ENCODE measurements at places on chromosomes 4 and X.

DNA sequence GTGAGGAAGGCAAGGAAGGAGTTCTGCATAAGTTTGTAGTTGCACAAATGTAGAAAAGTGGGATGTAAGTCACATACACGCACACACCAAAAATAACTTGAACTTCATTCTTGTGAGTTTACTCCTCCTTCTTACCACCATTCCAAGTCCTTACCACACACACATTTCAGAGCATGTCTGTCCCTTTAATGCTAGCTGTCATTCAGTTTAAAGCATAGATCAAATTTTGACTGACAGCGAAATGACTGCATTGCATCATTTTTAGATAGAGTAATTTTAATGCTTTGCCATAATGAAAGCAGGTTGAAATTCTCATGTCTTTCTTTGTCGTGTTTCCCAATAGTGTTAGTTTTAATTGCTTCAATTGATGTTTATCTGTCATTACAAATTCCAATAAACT, 629.6 kb upstream of the HTR2C start:
- DNase-seq: no peak

- DNase-seq: no peak
Observed at GRCh38 chrX:153886915-153887314, 942 bp upstream of the L1CAM start.

- DNase-seq: no peak
Observed at GRCh38 chr4:182642831-182643230, 274.4 kb downstream of the DCTD start.

DNA sequence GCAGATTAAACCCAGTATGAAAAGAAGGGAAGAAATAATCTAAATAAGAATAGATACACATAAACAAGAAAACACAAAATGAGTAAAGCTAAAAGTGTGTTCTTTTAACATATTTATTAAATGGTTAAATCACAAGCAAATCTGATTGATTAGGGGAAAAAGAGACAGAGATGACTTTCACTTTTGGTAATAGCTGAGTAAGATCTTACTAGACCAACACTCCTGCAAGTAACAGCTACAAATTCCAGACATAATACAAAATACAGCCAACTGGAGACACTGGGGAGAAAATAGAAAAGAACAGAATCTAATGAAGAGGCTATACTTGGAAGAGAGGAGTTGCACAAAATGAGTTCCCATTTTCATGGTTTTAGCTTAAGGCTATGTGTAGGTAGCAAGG, 33.5 kb downstream of the OR13H1 start:
- no peak for DNase-seq

GRCh38 chr4:85905761-85906160, 430.8 kb downstream of the ARHGAP24 start:
- no peak for DNase-seq

DNA sequence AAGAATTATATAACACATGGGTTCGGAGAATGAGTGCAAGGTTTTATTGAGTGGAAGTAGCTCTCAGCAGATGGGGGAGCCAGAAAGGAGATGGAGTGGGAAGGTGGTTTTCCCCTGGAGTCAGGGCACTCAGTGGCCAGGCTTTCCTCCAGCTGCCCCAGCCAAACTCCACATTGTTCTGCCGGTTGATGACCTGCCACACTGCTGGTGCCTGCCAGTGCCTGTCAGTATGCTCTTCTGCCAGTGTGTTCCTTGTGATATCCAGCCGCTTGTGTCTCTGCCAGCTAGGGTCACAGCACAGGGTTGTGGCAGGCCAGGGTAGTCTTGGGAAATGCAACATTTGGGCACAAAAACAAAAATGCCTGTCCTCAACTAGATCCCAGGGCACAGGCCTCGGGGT, 604.8 kb upstream of the TECRL start:
- no peak for DNase-seq

DNA sequence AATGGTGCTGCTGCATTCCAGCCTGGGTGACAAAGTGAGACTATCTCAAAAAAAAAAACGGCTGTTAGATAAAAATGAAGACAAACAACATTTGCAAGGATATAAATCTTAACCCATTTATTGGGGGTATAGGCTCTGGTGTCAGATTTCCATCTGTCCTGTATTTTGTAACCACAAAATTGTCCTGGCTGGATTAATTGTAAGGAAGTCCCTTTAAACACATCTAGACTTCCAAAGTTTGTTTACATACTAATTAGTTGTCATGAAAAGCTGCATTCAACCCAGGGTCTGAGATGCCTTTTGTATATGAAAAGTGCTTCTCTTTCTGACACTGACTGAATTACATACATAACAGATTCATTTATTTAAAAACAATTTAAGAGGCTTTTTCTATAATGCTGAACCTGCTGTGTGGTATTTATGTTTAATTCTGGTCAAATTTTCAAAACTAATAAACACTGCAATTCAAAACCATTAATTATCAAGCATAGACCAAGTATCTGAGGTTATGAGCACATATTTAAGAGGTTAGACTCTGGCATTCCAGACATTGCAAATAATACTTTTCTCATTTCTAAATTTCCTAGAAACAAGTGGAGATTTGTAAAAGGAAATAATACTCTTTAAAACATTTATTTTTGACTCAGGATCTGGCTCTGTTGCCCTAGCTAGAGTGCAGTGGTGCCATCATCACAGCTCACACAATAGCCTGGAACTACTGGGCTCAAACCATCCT, 17.5 kb upstream of the UGDH start:
- no peak for DNase-seq

DNA sequence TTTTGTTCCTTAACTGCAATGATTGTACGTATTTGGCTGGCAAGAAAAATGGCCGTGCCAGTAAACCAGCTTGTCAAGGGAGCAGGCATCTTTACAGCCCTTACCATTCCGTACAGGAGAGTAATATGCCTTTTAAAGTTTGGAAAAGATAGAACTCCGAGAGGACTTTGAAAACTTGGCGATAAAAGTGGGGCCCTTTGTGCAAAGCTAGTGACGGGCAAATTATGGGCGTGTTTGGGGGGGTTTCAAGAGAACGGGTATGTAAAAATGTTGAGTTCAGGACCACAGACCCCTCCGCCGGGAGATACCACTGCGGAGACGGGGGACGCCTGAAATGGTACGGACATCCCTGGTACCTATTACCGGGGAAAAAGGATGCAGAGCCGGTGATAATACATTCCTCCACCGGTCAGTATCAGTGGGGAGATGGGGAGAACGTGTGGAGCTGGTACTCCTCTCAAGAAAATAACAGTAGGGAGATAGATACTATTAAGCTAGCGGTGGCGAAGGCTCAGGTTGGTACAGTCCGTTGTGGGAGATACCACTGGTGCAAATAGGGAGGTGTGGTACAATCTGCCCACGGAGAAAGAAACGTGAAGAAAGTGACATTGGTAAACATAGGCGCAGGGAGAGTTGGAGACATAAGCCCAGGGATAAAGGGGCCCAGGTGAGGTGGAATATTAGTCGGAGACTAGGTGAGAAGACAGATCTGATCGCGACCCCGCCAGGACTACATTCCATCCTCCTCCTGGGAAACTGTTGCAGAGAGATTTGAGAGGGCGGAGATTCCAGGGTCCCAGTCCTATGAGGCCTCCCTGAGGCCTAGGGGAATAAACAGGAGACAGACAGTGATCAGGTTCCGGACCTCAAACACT, 14.5 kb downstream of the SPACA5 start:
- peak; percentile 50 for DNase-seq

DNA sequence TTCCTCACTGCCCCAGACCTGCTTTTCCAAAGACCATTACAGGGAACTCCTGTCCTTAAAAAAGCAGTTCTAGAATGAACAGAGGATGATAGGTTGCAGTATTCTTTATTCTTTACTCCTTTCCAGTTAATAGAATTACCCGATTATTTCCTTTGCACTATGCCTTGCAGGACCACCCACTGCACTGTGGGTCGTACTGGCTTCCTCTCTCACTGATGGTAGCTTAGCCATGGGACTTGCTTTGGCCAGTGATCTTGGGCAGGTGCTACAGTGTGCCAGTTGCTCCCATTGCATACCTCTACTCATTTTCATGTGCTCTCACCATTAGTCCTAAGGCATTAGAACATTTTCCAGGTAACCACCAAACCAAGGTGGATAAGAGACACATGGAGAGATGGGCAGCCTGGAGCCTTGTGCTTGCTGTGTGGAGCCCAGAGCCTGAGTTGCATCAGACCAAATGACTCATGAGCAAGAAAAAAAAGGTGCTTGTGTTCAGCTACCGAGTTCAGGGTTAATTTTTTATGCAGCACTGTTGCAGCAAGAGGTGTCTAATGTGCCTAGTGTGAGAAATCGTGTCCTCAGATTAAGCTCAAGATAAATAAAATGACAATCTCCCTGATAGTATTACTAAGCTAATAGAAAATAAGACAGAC, 7.6 kb upstream of the UNC5C start:
- no peak for DNase-seq

GRCh38 chr4:33882246-33882990, 2361.9 kb downstream of the ARAP2 start:
- no peak for DNase-seq

DNA sequence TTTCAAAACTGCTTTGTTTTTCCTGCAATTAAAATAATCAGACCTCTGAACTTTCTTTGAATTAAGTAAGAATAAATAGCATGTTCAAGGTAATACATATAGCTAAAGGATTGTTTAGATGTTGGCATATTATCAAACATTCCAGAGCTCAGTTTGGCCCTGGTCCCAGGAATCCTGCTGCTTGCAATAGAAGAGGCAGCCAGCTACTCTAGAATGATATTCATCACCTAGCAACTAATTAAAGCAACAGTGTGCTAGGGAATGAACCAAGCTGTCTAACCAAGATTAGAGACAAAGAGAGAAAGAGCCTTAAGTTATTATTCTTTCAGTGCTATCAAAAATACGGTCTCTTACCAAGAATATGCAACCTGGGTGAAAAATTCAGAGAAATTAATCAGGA, 460.9 kb downstream of the GABRG1 start:
- no peak for DNase-seq

DNA sequence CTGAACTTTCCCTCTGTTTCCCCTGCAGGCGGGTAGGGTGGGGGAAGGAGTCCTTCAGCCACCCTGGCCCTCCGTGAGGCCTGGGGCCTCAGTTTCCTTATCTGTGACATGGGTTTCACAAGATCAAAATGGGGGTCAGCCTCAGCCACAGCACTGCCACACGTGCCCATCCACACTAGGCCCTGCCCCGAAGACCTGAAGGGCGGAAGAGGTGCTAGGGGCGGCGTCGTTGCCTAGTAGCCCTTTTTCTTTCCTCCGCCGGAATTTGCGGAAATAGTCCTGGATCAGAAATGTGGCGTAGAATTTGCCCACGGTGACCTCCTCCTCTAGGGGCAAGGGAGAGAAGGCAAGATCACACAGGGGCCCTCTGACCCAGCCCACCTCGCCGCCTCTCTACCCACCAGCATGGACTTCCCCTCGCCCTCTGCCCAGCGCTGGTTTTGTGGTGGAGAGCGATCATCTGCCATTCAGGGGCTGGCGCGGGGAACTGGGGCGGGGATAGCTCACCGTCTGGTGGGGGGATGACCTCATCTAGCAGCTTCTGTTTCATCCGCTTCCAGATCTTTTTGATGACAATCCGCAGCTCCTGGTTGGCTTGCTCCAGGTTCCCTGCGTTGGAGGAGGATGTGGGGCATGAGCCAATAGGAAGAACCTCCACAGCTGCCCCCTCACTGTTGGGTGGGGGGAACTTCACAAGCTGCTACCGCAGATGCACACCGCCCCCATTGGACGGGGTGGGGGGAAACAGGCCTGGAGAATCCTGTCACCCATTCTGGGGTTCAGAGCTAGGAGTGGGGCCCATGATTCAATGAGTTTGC, 9.7 kb upstream of the SYP start:
- no peak for DNase-seq

DNA sequence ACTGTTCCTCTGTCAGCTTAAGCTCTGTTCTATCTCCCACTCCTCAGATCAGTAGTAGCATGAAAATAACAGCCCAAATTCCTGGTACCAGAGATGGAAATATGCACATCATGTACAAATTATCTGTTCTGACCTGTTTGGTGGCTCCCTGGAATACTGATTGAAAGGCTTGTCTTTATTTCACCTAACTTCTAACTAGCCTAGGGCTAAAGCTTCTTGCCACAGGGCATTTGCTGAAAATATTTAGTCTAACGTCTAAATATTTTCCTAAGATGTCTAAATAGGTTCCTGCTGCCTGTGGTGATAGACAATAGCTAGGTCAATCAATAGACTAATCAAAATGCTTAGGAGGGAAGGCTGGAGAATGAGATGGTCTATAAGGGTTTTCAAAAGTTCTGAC, 12.9 kb upstream of the PRMT9 start:
- no peak for DNase-seq

GRCh38 chr4:72311291-72311690, 257.7 kb downstream of the ADAMTS3 start:
- DNase-seq: no peak

- no peak for DNase-seq
Observed at GRCh38 chr4:183163135-183163534, 64.1 kb downstream of the WWC2 start.

DNA sequence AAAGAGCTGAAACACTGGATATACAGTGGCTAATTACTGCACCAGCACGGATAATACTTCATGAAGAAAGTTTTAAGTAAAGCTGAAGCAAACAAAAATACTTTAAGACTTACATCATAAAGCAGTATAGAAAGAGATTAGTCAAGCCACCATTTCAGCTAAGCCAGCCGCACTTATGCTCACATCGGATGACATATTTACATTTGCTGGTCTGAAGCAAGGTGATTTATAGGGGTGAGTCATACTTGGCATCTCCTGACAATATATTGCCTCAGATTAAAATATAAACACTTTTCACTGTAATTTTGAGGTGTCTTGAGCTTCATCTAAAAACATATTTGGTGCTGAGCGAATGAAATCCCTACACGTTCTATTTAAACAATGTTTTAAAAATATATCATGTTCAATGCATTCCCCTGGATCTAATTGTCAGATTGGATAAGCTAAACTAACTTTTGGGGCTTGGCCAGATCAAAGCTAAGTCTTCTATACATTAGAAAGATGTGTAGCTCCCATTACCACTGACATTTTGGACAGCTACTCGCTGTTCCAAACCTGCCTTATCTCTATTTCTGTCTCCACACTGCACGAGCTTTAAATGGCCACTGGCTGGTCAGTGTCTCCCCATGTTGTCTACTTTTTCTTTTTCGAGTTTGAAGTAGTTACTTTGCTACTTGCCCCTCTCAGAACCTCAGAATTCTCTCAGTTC, 103.2 kb downstream of the VCX2 start:
- DNase-seq: no peak

GRCh38 chrX:112738347-112739033, 58.8 kb upstream of the LHFPL1 start:
- DNase-seq: no peak

- peak; percentile 17 for DNase-seq
Observed at GRCh38 chrX:155997436-155997835, at the start of gene IL9R. TSS of gene IL9R (plus strand) at chrX:155997696. CDS start at chrX:155997760, 64 bp downstream.

DNA sequence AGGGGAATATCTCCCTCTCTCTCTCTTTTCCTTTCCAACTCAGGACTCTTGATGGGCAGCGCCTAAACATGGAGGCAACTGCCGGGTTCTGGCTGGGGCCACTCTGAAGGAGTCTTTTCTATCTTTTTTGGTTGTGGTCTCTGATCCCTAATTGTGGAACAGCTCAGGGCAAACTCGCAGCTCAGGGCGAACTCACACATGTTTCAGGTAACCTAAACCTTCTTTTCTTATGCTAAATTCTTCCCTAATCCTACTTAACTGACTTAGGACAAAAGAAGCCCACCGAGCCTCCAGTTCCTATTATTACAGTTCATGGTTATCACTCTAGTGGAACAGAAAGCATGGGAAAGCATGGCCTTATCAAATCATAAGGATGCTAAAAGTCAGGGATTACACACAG, 21.3 kb downstream of the ETDA start:
- no peak for DNase-seq

GRCh38 chr4:121360495-121360894, 20.3 kb downstream of the QRFPR start:
- no peak for DNase-seq

GRCh38 chr4:146342600-146343192, 128.4 kb downstream of the REELD1 start:
- no peak for DNase-seq

Measured in stimulated activated CD8-positive, alpha-beta memory T cell treated with anti-CD3 and anti-CD28 coated beads, Interleukin-4, amount 100 ng/mL, for 4 hours (primary cell).